NCI-H1694 treated with DMSO at 0.1 percent for 48 hours (cell line): ENCODE measurements at places on chromosomes 12 and 14.

- no peak for DNase-seq
Measured at GRCh38 chr14:106141242-106142220, 615.1 kb downstream of the TMEM121 start.

- DNase-seq = no peak
Measured at GRCh38 chr14:69572030-69572840, 2.4 kb downstream of the CCDC177 start.

DNA sequence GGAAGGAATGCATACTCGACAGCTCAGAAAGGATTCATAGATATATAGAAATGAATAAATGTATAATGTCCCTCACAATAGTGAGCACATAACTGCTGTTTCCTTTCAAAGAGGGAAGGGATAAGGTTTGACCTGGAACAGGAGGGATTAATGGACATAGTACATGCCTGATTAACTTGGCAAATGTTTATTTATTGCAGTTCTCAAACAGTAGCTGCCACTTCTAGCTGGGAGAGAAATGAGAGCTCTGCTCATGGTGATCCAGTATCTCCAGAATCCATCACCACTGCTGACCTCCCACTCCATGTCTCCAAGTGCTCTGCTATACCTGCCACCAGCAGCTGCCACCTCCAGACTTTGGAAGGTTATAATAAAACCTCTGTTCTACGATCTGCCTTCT is 108.1 kb downstream of the LRIG3 start:
- DNase-seq = no peak

DNA sequence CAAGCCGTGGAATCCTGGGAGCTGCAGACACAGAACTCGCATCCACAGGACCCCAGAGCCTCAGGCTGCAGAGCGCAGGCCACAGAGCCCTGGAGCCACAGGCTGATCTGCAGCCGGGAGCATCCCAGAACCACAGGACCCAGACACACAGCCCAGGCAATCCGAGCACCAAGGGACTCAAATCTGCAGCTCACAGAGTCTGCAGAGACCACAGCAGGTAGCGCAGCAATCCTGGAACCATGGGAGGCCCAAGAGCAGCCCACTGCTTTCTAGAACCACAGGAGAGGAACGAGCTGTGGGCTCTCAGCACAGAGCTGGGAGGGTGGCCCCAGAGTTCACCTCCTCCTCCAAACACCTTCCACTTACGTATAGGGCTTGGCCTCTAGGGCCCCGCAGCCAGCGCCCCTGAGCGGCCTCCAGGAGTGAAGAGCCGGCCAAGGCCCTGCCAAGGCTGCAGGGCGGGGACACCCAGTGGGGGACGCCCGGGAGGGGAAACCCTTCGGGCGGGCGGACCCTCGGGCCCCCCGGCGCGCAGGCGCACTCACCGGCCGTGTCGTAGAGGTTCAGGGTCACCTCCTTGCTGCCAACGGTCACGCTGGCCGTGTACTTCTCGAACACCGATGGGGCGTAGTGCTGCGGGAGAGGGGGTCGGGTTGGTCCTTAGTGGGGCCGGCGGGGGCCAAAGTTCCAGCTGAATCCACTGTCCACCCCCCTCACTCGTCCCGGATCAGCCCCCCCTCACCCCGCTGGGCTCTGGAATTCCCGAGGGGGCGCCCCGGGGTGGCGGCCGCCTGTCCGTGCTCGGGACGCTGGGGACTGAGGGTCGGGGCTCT is 665 bp downstream of the RHOF start:
- DNase-seq = no peak

- DNase-seq = no peak
Measured at GRCh38 chr12:25058012-25058411, 109.1 kb upstream of the BCAT1 start.

GRCh38 chr12:124049451-124050094 is 76.6 kb downstream of the ZNF664 start:
- DNase-seq = no peak

DNA sequence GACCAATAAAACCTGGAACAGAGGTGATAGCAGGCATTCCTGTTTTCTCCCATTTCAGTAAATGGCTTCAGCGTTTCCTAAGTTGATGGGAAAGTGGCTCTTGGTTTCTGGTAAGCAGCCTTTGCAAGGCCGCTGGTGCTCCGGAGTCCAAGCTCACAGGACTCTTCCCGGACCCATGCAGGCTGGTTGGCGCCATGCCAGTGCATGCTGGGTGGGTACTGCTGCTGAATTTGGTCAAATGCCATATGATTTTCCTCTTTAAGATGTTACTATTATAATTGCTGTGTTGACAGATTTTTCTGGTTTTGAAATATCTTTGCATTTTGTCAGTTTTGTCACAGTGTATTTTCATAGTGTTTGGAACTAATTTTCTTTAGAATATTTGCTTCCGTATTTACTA is 27.7 kb downstream of the PPP2R5C start:
- peak; percentile 48 for DNase-seq

- no peak for DNase-seq
Measured at GRCh38 chr12:118150625-118151024, 14.7 kb downstream of the PEBP1 start.

- DNase-seq = no peak
Measured at GRCh38 chr14:25259470-25259869, 209.5 kb upstream of the STXBP6 start.

DNA sequence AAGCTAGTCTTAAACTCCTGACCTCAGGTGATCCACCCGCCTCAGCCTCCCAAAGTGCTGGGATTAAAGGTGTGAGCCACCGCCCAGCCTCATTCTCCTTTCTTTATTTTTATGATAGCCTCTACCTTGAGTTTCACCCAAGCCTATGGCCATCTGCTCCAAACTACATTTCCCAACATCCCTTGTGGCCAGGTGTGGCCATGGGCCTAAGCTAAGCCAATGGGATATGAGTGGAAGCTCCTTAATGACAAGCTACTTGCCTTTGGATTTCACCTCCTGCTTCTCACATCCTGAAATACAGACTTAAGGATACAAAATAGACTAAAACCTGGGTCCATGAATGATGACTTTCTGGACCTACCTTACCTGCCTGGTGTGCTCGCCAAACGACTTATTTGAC is 46.2 kb downstream of the DPF3 start:
- DNase-seq = no peak

DNA sequence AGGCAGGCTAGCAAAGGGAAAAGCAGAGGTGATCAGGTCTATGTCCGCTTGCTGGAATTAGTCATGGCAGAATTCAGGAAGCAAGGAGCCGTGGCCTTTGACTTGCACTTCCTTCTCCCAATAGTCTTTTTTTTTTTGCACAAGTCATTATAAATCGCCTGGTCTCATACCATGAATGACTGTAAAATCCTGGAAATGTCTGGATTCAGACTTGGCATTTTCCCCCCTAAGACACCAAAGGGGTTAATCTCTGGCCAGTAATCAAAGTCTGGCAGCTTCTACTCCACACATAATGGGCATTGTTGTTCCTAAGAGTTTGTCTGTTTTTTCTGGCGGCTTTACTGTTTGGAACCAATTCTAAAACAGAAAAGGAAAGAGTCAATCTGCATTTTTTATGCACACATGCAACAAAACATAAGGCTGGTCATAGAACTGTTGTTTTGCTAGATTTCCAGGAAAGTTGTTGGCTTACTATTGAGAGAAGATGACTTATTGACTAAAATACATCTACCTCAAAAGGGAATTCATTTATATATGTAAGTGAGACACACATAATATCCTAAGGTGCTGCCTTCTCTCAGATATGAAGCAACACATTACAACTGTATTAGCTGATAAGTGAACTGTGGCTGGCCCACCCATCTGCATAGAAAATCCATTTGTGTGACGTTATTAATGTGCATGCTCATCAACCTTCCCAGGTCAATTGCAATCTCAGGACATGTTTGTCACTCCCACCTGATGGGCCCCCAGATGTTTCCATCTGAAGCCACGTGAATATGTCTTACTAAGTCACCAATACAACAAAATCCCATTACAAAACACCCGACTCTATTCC is 157.3 kb downstream of the BTG1 start:
- no peak for DNase-seq

DNA sequence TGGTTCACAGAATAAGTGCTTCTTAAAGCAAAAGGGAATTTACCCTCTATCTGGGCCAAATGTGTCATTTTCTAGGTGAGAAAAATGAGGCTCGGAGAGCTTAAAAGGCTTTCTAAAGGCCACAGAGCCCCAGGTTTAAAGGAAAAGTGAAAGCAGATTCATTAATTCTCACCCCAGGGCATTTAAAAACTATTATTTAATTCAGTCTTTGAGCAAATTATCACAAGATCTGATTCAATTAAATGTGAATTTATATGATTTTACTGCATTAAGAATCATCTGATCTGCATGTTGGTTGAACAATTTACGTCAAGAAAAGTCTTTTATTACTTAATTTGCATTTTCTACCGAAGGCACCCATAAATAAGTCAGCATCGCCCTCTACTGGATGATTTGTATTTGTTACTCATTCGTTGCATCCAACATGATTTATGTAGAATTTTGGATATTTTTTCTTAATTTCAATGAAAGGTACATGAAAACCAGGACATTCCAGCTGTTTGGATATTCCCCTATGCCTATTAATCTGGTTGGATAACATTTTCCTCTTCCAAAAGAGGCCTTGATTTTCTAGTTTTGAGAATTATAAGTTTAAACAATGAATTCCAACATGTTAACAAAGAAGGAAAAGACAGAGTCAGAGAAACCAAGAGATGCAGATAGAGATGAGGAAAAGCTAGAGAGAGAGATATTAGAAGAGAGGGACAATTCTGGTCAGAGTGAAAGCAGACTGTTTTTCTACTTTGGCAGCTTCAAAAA is 19.1 kb upstream of the DHRS7 start:
- DNase-seq = peak; percentile 77

GRCh38 chr12:99914206-99914605 is 70.5 kb downstream of the ANKS1B start:
- no peak for DNase-seq

- no peak for DNase-seq
Measured at GRCh38 chr14:96246539-96246847, 9.5 kb upstream of the BDKRB1 start.

- DNase-seq = no peak
Measured at GRCh38 chr14:45091710-45092109, 7.8 kb downstream of the PRPF39 start.

DNA sequence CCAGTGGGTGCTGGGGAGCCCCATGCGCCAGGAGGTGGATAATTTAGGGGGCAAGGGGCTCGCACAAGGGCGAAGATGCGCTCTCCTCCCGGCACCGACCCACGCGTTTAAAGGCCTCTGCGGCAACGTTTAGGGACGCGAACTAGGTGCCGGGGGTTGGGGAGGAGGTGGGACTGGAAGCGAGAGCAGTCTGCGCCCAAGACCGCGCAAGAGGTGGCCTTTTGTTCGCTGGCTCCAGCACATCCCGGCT is 1.3 kb downstream of the SLC38A1 start:
- no peak for DNase-seq

- no peak for DNase-seq
Measured at GRCh38 chr12:106831699-106832098, 57.2 kb downstream of the RIC8B start.

DNA sequence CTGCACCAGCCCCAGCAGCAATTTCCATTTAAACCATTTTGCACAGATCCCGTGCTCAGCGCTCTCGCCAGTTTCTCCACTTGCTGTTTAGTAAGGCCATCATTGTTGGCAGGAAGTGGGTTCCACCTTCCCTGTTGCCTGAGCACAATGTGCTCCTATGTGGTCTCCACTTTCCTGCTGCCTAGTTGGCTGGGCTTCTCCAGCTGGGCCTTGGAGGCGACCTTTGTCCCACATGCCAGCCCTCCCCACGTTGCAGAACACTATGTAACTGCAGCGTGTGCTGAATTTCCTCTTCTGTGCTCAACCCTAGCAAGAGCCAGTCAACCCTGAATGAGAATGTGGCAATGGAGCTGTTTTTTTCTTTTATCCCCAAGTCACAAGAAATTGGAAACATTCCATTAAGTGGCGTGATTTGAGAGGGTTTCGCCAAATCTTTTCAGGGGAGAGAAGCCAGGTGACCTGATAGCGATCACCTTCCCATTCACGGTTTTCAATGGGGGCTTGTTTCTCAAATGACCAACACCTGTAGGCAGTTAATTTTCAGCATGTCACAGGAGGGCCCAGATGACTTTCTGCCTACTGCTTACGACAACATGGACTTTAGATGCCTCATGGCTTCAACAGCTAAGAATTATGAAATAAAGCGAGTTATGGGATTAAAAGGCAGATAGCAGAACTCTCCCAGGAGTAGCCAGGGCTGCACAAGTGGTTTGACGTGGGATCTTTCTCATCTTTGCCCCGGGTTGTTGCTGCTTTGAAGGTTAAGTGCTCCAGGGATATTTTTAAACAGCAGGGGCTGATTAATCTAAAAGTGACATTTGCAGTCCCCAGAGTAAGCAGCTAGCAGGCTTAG is at the start of gene ACACB:
Gene ACACB, plus strand, starts transcription at position 830 of the 853 bp plus-strand sequence. CDS start 22,819 bp downstream, outside the sequence.
- DNase-seq = no peak

GRCh38 chr14:92348154-92348553 is 25.2 kb downstream of the SLC24A4 start:
- peak; percentile 13 for DNase-seq

- no peak for DNase-seq
Measured at GRCh38 chr14:65696801-65697200, 284.3 kb downstream of the FUT8 start.

- no peak for DNase-seq
Measured at GRCh38 chr12:57764662-57765002, 2.2 kb downstream of the CYP27B1 start.

DNA sequence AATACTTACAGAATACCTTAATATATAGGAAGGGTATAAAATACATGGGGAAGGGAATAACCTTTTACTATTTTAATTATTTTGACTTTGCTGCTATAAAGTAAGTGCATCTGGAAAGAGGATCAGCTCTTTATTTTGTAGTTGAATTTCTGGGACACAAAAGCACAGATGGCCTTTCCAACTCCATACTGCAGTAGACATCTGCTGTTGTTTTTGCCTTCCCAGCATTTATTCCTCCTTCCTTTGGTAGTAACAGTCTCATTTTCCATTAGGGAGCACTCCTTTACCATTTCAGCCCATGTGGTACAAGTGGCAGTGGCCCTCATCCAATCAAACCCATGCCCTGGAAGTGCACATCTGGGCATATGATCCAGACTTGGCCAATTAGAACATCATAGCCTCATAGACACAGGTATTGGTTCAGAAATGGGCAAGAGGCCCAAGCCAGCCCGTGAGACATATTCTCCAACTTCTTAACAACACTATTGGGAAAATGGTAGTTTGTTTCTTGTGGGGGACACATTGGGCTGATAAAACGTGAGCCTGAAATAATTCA is 64.8 kb upstream of the YARS2 start:
- peak; percentile 100 for DNase-seq

- no peak for DNase-seq
Measured at GRCh38 chr12:47878918-47879481, 25.8 kb downstream of the VDR start.

DNA sequence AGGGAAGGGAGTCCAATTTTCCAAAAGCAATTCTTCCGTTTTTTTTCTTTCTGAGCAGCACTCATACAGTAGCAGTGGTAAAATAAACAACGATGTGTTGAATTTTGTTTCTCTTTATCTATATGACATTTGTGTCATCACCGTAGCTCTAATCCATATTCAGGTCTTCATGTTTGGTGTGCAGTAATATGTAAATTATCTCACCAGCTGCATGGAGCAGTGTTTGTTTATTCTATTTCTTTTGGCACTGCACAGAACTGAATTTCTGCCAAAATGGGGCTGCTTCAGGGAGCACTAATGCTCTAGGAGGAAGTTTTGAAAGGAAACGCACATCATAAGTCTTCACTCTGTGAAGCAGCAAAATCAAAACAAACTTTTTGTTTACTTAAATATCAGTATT is 130.0 kb upstream of the NPAS3 start:
- peak; percentile 75 for DNase-seq
